ENCODE measurements at places on chromosomes 2 and 18.

DNA sequence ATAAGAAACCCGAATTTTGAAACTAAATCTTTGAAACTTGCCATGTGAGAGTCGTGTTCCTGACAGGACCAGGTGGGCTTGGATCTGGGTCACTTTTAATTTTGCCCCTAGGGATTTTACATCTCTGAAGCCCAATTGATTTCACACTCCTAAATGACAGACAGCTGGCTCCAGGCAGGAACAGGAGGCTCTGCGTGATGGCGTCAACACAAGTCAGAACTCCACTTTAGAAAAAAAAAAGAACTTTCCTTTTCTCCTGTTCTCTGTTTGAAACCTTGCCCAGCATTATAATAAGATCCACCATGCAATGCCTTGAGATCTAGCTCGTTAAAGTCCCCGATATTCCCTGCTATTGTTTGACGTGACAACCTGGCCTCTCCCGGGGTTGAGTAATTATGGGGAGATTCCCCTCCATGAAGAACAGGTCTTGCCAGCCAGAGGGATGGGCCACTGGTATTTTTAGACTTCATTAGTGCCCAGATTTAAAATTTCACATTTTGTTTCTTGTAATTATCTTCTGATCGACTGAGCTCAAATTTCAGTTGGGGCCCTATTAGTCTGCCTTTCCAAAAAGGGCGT is 260.3 kb downstream of the KLHL29 start:
- H3K36me3 ChIP-seq, result peaks cover 6% of the 10 kb centered on the region
- H3K4me1 ChIP-seq, result no peaks in the 10 kb centered on the region
- no peaks in the 10 kb centered on the region for H3K27me3 ChIP-seq
- H3K27ac ChIP-seq, result no peak overlapping the region

GRCh38 chr2:76721226-76721625 is 801.0 kb downstream of the LRRTM4 start:
- H3K4me1 ChIP-seq, result no peaks in the 10 kb centered on the region
- H3K36me3 ChIP-seq, result no peaks in the 10 kb centered on the region
- H3K27me3 ChIP-seq, result no peaks in the 10 kb centered on the region
- no peak overlapping the region for H3K27ac ChIP-seq

GRCh38 chr18:64037812-64038414 is 68.0 kb downstream of the SERPINB8 start:
- DNase-seq, result no peak
- no peak overlapping the region for H3K4me3 ChIP-seq
- no peaks in the 10 kb centered on the region for H3K4me1 ChIP-seq
- H3K36me3 ChIP-seq, result no peaks in the 10 kb centered on the region

GRCh38 chr18:73990258-73990657 is 157.4 kb downstream of the FBXO15 start:
- H3K4me1 ChIP-seq, result no peaks in the 10 kb centered on the region
- H3K4me3 ChIP-seq, result no peak overlapping the region
- no peaks in the 10 kb centered on the region for H3K27me3 ChIP-seq
- DNase-seq, result no peak
- no peaks in the 10 kb centered on the region for H3K36me3 ChIP-seq

- no peak overlapping the region for H3K4me3 ChIP-seq
- H3K4me1 ChIP-seq, result peaks cover 9% of the 10 kb centered on the region
- H3K27ac ChIP-seq, result no peak overlapping the region
- H3K36me3 ChIP-seq, result no peaks in the 10 kb centered on the region
- peaks cover 2% of the 10 kb centered on the region for H3K27me3 ChIP-seq
Measured at GRCh38 chr2:54106631-54107454, 8.6 kb upstream of the ACYP2 start.

DNA sequence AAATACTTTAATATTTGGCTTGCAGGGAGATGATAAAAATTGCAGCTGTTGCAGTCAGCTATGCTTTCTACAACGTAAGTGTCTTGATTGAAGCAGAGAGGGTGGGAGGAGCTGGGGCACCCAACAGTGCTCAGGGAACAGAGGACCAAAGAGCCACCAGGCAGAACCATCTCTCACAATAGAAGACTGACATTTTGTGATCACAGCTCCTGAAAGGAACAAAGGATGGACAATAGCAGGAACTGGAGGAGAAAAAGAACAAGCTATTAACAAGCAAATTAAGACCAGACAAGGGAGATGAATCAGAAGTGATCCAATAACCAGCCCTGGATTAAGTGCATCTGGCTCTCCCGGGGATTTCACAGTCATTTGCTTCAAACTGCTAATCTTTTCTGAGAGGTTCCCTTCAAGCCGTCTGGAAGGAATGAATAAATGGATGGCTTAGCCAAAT is 65.7 kb upstream of the SMAD2 start:
- no peak for DNase-seq
- no peaks in the 10 kb centered on the region for H3K4me1 ChIP-seq
- H3K4me3 ChIP-seq, result no peak overlapping the region
- H3K36me3 ChIP-seq, result no peaks in the 10 kb centered on the region

- no peak overlapping the region for H3K27ac ChIP-seq
- peak overlapping the region; percentile 91 for H3K4me3 ChIP-seq
- H3K4me1 ChIP-seq, result peaks cover 46% of the 10 kb centered on the region
- peaks cover 30% of the 10 kb centered on the region for H3K36me3 ChIP-seq
- H3K27me3 ChIP-seq, result no peaks in the 10 kb centered on the region
Measured at GRCh38 chr2:177264209-177264692, 276 bp downstream of the NFE2L2 start.

GRCh38 chr2:112916145-112916571 is 5.2 kb downstream of the IL37 start:
- H3K27ac ChIP-seq, result no peak overlapping the region
- H3K27me3 ChIP-seq, result no peaks in the 10 kb centered on the region
- no peak overlapping the region for H3K4me3 ChIP-seq

DNA sequence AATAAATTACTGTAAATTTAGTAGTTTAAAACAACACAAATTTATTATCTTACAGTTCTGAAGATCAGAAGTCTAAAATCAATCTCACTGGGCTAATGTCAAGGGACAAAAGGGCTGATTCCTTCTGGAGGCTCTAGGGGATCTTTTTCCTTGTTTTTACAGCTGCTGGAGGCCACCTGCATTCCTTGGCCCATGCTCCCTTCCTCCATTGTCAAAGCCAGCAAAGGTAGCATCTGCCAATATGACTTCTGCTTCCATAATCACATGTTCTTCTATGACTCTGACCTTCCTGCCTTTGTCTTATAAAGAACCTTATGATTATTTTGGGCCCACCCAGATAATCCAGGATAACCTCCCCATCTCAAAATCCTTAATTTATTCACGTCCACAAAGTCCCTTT is 46.0 kb upstream of the FAM136A start:
- H3K4me3 ChIP-seq, result no peak overlapping the region
- no peak overlapping the region for H3K27ac ChIP-seq
- no peak for DNase-seq
- H3K4me1 ChIP-seq, result no peaks in the 10 kb centered on the region
- peaks cover 8% of the 10 kb centered on the region for H3K27me3 ChIP-seq

DNA sequence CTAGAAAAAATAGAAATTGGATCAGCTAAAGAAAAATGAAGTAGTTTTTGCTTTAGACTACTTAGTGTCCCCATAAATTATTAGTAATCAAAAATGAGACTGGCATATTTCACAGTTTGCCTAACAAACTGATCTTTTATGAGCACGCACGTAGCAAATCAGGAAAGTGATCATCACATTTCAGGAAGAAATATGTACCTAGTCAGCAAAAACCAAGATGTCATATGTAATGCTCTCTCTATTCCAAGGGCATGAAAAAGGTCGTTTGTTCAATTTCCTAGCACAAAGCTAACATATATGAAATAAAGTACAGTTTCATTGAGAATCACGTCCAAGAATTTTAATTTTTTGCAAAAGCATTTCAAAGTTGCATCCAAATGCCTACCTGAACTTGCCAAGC is 600.4 kb upstream of the CHAC2 start:
- no peak overlapping the region for H3K27ac ChIP-seq
- no peaks in the 10 kb centered on the region for H3K36me3 ChIP-seq
- DNase-seq, result no peak
- no peak overlapping the region for H3K4me3 ChIP-seq
- H3K27me3 ChIP-seq, result no peaks in the 10 kb centered on the region

GRCh38 chr18:69659142-69659651 is 258.5 kb downstream of the DOK6 start:
- no peak overlapping the region for H3K4me3 ChIP-seq
- no peak overlapping the region for H3K27ac ChIP-seq
- no peak for DNase-seq
- no peaks in the 10 kb centered on the region for H3K4me1 ChIP-seq
- H3K27me3 ChIP-seq, result peaks cover 6% of the 10 kb centered on the region

DNA sequence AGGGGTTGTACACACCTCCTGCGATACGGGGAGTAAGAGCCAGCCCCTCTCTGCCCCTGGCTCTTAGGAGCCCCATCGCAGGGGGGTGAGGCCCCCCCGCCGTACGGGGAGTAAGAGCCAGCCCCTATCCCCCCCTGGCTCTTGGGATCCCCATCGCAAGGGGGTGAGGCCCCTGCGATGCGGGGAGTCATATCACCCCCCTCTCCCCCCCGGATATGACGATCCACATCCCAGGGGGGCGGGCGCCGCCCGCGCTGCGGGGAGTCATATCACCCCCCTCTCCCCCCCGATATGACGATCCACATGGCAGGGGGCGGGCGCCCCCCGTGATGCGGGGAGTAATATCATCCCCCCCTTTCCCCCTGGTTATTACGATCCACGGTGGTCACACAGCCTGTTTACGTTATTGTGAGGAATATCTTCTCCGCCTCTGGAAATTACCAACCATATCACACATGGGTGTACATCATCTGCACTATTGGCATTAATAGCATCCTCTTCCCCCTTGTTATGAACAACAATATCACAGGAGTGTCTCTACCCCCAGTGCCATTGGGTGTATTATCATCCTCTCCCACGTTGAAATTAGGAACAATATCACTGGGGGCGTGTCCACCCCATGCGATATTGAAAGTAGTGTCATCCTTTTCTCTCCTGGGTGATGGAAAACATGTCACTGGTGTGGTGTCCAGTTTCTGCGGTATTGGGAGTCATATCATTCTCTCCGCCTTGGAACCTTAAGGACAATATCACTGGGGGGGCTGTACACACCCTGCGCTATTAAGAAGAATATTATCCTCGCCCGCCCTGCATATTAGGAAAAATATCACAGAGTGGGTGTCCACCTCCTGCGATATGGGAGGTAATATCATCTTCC is 24.7 kb upstream of the NAGK start:
- H3K36me3 ChIP-seq, result no peaks in the 10 kb centered on the region
- H3K4me1 ChIP-seq, result no peaks in the 10 kb centered on the region
- peak; percentile 41 for DNase-seq
- H3K27me3 ChIP-seq, result peaks cover 3% of the 10 kb centered on the region
- H3K4me3 ChIP-seq, result no peak overlapping the region
- H3K27ac ChIP-seq, result no peak overlapping the region

DNA sequence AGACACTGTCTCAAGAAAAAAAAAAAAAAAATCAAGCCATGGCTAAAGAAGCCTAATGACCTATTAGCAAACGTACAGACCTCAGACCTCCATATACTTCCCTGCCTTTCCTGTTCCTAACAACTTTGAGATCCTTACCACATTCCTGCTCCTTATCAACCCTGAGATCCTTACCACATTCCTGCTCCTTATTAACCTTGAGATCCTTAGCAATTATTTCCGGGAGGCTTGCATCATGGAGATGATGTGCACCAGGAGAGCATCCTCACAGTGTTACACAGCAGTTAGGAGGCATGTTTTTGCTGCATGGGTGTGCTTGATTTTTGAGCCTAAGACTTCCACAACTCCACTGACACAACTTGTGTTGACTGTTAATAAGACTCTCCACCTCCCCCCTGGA is 54.6 kb upstream of the RASGRP3 start:
- no peaks in the 10 kb centered on the region for H3K4me1 ChIP-seq
- no peak for DNase-seq
- no peaks in the 10 kb centered on the region for H3K36me3 ChIP-seq
- H3K4me3 ChIP-seq, result no peak overlapping the region
- H3K27ac ChIP-seq, result no peak overlapping the region

GRCh38 chr2:31931916-31932315 is 78.9 kb downstream of the MEMO1 start:
- H3K4me1 ChIP-seq, result peaks cover 19% of the 10 kb centered on the region
- H3K36me3 ChIP-seq, result peaks cover 4% of the 10 kb centered on the region
- no peak overlapping the region for H3K4me3 ChIP-seq
- H3K27ac ChIP-seq, result no peak overlapping the region

DNA sequence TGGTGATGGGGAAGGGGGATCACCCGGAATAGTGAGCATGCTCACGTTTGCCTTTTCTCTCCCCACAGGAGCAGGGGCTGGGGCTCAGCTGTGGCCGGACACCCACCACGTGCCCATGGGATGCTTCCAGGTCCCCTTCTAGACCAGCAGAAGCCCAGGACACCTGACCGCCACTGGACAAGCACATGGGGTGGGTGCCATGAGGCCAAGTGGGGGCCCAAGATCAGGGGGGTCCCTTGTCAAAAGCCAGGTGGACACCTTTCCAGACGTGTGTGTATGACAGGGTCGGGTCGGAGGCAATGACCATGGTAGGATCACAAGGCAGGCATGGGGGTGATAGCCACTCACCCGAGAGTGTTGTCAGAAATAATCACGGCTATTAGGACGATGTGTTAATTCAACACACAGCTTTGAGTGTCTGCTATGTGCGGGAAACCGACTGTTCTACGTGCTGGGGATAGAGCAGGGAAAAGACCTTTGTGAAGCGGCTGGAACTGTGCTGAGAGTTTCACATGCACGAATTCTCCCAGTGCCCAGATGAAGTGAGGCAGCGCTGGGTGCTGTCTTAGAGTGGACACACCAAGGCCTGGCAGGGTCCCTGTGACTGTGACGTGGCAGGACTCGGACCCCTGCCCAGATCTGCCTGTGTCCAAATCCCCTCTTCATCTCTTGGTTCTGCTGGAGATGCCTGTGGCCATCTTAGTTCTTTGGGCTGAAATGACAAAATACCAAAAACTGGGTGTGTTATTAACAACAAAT is 244.7 kb downstream of the NDUFA10 start:
- no peak overlapping the region for H3K4me3 ChIP-seq
- no peaks in the 10 kb centered on the region for H3K4me1 ChIP-seq
- no peak overlapping the region for H3K27ac ChIP-seq
- DNase-seq, result no peak
- H3K27me3 ChIP-seq, result peaks cover 2% of the 10 kb centered on the region
- H3K36me3 ChIP-seq, result no peaks in the 10 kb centered on the region

GRCh38 chr18:10013621-10014543 is 100.1 kb downstream of the VAPA start:
- DNase-seq, result no peak
- H3K4me3 ChIP-seq, result no peak overlapping the region
- H3K4me1 ChIP-seq, result no peaks in the 10 kb centered on the region
- no peak overlapping the region for H3K27ac ChIP-seq
- no peaks in the 10 kb centered on the region for H3K27me3 ChIP-seq
- H3K36me3 ChIP-seq, result no peaks in the 10 kb centered on the region
